CD4-positive, alpha-beta T cell treated with Interferon gamma for 1 hour (primary cell): ENCODE measurements at places on chromosomes 1 and 21.

- DNase-seq, result no peak
Measured at GRCh38 chr1:200183637-200184036, 156.1 kb downstream of the NR5A2 start.

- DNase-seq, result no peak
Measured at GRCh38 chr1:180643693-180644092, 11.9 kb downstream of the XPR1 start.

GRCh38 chr1:87560601-87561360, 232.1 kb downstream of the LMO4 start:
- no peak for DNase-seq

DNA sequence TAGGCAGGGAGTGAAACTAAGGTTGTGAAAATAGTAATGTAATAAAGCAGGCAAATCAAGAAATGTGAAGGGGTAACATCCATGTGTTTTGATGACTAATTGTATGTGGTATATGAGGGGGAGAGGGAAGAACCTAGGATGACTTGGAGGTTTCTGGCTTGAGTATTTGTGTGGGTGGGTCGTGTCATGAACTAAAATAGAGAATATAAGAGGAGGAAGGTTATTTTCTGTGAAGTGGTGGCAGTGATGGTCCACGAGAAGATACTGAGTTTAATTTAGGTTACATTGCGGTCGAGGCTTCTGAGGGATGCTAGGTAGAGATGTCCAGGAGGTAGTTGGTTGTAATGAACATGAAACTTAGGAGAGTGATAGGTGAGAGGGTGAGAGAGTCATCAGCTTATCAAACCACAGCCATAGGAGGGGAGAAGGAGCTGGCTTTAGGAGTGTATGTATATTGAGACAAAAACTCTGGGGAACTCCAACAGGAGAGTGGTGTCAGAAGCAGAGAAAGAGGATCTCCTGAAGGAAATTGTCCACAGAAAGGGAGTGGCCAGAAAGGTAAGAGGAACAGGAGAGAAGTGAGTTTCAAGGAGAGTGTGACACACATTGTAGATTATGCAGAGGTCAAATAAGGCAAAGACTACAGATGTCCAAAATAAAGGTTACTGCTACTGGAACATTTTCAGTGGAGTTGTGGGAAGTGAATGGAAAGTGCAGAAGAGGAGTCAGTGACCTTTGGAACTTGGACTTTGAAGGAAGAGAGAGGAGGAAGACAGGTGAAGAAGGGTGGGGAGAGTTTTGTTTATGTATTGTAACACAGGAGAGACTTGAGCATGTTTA, 89.0 kb upstream of the MACF1 start:
- DNase-seq, result no peak

GRCh38 chr1:172176206-172176605, 244.3 kb upstream of the C1orf105 start:
- no peak for DNase-seq

GRCh38 chr21:28639737-28640136, 352.9 kb downstream of the LTN1 start:
- no peak for DNase-seq

DNA sequence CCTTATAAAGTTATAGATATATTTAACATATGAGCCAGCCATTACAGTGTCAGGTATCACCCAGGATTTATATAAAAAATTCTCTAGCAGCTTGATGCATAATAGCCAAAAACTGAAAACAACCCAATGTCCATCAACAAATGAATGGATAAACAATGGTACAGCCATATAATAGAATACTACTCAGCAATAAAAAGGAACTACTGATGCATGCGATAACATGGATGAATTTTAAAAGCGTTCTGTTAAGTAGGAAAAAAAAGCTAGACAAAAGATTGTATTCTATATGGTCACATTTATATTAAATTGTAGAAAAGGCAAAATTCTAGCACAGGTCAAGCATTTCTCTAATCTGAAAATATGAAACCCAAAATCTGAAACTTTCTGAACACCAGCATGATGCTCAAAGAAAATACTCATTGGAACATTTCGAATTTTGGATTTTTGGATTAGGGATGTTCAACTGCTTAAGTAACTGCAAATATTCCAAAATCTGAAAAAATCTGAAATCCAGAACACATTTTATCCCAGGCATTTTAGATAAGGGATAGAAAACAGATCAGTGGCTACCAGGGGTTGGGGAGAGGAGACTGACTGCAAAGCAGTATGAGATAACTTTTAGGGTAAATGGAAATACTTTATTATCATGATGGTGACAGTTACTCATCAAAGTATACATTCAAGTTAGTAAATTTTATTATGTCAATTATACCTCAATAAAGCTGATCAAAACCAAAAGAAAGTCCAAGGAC, 22.0 kb downstream of the SLC16A1 start:
- no peak for DNase-seq

DNA sequence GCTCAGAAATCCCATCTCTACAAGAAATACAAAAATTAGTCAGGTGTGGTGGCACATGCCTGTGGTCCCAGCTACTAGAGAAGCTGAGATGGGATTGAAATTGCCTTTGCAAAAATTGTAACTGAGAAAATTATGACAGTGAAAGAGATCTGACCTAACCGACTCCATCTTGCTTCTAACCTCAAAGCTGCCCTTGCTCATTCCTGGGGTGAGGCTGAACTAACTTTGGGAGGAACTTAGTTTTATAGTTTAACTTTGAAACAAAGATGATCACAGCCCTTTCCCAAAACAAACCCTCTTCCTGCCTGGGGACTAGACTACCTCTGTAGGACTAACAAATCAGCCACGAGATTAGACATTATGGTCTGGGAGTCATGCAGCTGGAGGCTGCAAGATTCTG, 33.8 kb upstream of the ERO1B start:
- no peak for DNase-seq

DNA sequence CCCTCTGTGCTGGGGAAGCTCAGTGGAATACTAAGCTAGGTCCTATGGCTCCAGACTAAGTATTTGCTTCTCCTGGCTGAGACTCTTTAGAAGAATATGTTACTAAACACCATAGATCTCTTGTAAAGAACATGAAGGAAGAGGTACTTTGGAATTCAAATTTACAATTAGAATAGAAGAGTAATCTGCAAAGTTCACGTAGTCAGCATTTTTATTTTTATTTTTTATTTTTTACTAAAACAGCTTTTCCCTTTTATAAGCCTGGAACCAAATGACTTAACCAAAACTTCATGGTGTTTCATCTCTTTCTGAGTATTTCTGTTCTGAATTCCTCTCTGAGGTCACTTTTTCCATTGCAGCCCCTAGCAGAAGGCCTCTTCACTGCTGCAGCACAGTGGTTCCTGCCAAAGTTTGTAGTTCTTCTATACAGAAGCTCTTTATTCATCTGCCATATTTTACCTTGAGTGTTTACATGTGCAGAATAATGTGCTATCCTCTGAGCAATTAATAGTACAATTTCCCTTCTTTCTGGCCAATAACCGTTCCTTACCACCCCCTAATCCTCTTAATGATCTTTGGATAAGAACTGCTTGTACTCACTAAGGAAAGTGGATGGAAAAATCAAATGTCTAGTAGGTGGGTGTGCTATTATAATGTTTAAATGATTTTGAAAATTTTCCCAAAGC, 27.2 kb downstream of the TSEN15 start:
- no peak for DNase-seq

GRCh38 chr1:204348722-204349121, 11.0 kb downstream of the PLEKHA6 start:
- no peak for DNase-seq

GRCh38 chr1:153375511-153375910, at the start of gene S100A12:
S100A12 (minus strand) TSS chr1:153375621; CDS start chr1:153374592, 1,029 bp downstream.
- DNase-seq, result no peak

GRCh38 chr1:221839782-221840395, 98.0 kb upstream of the DUSP10 start:
- peak; percentile 75 for DNase-seq

GRCh38 chr1:182164273-182164672, 102.8 kb upstream of the ZNF648 start:
- DNase-seq, result no peak

DNA sequence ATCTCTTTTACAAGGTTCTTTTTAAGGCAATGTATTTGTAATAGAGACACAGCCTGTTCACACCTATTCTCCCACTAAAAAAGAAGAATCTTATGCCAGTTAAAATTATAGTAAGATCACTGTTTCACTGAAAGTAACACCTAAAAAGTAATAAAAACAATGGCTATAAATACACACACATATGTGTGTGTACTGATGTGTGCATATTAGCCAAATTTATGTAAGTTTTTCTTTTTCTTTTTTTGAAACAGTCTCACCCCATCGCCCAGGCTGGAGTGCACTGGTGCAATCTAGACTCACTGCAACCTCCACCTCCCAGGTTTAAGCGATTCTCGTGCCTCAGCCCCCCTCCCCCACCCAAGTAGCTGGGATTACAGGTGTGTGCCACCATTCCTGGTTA, 56.8 kb upstream of the SLC30A10 start:
- DNase-seq, result no peak

DNA sequence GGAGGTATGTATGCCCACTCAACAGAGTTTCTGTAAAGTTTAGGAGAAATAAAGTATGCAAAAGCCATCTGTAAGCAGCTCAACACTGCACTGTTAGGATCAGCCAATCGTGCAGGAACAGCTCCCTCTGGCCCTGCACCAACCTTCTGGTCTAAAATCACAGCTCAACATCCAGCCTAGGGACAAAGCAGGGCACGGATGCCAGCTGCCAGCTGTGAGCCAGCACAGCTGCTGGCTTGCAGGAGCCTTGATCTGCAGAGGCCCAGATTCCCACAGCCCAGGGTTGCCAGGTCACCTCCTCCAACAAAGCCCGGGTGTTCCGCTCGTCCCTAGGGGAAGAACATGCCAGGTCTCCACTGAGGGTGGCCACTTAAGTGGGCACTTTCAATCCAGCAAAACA, 8.6 kb downstream of the ACOT7 start:
- no peak for DNase-seq

GRCh38 chr1:159914252-159915018, 10.9 kb downstream of the TAGLN2 start:
- DNase-seq, result no peak

- DNase-seq, result no peak
Measured at GRCh38 chr21:46060596-46061061, 37.3 kb upstream of the COL6A2 start.

DNA sequence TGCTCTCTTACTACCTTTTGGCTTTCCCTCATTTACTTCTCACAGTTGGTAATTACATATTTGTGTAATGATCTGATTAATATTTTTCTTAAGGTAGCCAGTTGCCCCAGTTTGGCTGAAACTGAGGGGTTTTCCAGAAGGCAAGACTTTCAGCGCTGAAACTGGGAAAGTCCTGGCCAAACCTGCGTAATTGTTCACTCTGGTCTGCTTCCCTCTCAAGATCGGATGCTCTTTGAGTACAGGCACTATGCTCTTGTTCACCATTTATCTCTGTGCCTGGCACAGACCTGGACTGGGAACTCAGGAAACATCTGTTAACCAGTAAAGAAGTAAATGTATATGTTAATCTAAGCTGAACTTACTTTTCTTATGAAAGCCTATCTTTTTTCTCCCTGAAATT, 209.6 kb upstream of the HOOK1 start:
- no peak for DNase-seq

DNA sequence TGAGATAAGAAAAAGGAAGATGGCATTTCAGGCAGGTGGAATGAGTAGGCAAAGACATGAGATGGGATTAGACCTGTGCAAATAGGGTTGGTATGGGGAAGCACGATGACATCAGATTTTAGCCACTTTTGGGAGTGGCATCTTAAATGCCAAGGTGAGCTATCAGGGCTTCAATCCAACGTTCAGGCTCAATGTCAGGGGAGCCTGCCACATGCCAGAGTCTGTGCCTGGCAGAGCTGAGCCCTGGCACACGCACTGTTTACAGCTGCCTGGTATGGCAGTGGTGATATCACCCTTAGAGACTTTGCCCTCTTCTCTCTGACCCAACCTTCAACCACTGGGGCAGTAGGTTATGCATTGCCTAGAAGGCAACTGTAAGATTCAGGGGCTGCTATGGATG, 1.1 kb upstream of the GUCA2B start:
- no peak for DNase-seq

GRCh38 chr1:234529095-234529949, 50.3 kb upstream of the TARBP1 start:
- DNase-seq, result no peak

GRCh38 chr1:193229136-193229535, 42.7 kb upstream of the B3GALT2 start:
- DNase-seq, result no peak

- DNase-seq, result no peak
Measured at GRCh38 chr1:23804183-23804835, 3.8 kb upstream of the GALE start.

GRCh38 chr1:231075020-231075419, 35.0 kb upstream of the FAM89A start:
- no peak for DNase-seq

- DNase-seq, result no peak
Measured at GRCh38 chr1:199335496-199335895, 692.0 kb upstream of the NR5A2 start.

DNA sequence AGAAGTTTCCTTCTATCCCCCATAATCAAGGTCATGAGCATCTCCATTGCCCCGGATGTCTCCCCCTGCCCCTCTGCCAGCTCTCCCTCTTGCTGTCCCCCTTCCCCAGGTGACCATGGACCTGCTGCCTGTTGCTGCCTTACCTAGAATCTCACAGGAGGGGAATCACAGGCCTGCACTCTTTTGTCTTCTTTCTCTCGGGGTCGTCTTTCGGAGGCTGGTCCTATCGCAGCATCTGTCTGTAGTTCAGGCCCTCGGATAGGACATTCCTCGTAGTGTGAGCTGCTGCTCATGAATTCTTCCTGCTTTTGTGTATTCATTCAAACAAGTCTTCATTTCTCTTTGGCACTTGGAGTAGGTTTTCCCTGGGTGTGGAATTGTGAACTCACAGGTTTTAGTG, 39.9 kb upstream of the ACTRT2 start:
- DNase-seq, result no peak

- peak; percentile 13 for DNase-seq
Measured at GRCh38 chr1:37989361-37989930, 376 bp downstream of the SF3A3 start.

DNA sequence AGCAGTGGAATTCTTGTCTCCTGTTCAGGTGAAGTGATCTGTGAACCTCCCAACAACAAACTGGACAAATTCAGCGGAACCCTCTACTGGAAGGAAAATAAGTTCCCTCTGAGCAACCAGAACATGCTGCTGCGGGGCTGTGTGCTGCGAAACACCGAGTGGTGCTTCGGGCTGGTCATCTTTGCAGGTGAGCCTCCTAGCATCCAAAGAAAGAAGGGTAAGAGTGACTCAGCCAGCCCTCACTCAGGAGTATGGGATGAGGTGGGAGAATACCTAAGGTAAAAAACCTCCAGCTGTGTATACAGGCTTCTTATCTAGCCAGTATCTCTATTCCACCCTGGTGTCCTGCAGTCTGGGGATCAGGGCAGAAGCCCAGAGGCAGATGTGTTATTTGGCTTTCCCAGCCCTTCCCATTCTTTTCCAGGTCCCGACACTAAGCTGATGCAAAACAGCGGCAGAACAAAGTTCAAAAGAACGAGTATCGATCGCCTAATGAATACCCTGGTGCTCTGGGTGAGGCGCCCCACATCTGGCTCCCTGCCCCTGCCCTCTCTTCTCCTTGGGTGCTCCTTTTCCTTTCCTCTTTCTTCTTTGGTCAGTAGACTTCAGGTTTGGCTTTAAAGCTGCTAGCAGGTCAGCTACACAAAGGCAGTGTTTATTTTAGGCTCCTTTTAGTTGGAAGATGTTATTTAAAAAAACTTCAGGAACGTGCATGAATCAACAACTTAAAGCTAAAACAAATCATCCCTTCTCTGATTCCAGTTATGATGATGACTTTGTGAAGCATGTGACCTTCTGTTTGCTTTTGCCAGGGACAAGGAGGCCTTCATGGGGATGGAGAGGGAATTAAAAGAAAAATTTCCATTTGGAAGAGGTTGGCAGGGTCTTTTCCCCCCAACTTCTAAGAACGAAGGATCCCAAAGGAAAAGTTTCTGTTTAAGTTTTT, 9.0 kb downstream of the ATP8B2 start:
- DNase-seq, result no peak
